GM04504 (cell line): ENCODE measurements at places on chromosomes 2 and 18.

- no peak for DNase-seq
Observed at GRCh38 chr2:28321426-28321825, 71.2 kb upstream of the FOSL2 start.

DNA sequence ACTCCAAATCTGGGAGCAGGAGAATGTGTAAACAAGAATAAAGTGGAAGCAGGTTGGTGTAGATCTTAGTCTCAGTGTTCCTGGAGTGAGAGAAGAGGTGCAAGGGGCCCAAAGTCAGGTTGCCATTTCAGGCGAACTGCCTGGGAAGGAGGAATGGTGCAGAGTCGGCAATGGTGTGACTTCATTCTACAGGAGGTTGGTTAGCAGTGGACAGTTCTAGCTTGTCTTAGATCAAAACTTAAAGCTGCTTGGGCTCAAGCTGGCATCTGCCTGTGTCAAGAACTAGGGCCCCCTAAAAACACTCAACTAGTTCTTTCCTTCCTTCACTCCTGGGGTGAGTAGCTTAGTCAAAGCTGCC lies 3.5 kb downstream of the STK16 start:
- DNase-seq, result no peak

GRCh38 chr18:32048507-32049091 lies 30.0 kb downstream of the RNF125 start:
- DNase-seq, result peak; percentile 20

DNA sequence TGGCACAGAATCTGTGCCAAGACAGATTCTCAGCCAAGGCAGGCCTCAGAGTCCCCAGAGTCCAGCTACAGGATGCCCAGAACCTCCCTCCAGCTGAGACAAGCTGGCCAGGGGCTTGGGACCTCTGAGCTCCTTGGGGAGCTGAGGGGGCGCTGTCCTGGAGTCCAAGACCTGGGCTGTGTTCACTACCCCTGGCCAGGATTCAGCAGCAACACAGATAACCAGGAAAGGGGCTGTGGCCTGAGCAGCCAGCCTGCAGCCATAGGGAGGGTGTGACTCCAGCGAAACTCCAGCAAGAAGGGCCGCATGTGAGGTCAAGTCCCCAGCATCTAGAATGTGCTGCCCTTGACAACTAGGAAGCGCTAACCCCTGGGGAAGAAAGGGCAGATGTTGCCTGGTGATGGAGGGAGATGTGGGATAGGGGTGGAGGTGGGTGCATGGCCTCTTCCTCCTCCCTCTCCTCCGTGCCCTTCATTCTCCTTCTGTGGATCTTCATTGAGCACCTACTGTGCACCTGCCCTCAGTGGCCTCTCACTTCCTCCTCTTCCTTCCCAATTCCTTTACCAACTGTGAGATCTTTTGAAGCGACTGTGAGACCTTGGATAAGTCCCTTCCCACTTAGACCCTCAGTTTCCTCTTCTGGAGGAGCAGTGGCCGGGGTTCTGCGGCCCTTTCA lies 7.7 kb upstream of the ARID5A start:
- no peak for DNase-seq

DNA sequence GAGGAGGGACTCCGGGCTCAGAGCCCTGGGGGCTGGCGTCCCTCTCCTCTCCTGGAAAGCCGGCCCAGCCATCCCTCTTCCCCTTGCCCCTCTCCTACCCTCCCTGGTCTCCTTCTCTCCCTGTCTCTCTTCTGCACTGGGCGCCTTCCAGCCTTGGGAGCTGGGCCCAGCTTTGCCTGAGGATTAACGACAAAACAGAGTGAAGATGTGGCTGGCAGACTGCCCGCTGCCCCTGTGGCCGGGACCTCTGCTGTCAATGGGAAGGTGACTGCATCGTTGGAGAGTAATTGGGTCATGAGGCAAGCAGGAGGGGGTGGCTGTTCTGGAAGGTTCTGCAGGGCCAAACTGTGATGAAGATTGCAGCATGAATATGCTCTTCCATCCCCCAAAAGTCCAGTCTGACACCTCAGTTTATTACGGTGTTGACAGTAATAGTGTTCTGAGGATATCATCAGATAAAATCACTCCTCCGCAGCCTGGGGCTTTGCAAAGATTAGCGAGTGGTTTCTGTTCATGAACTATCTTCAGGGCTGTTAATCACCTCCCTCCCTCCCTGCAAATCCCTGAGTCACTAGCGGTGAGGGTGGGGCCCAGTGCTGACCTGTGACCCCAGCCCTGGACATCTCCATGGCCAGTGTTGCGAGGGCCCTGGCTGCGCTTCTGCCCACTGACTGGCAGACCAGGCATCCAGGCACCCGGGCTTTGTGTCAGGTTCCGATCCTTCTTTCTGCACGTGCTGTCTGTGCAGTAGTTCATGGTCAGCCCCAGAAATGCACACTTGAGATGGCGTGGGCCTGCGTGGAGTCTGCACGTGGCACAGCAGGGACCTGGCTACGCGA lies 23.0 kb downstream of the RTP5 start:
- no peak for DNase-seq

GRCh38 chr18:49051311-49051967 lies 100.7 kb upstream of the SMAD7 start:
- DNase-seq, result no peak

DNA sequence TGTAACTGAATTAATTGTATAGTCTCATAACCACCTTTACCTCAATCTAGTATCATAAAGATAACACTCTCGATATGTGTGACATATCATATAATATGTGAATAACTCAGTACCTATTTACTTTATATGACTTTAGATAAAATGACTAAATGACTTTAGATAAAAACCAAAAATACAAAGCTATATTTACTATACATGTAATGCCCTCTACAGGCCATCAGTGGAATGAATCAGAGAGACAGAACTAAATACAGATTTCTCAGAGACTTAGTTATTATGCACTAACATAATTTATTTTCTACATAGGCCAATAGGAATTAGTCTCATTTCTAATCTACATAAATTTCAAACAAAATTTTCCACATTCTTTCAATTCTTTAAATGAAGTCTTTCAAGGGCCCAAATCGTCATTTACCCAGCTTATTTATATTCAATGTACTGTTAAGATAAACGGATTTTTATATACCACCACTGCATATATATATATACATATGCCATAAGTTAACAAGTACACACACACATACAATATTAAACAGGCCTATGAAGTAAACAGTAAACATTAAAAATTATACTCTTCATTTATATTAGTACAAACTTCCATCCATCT lies 219.9 kb downstream of the EXOC6B start:
- DNase-seq, result no peak

DNA sequence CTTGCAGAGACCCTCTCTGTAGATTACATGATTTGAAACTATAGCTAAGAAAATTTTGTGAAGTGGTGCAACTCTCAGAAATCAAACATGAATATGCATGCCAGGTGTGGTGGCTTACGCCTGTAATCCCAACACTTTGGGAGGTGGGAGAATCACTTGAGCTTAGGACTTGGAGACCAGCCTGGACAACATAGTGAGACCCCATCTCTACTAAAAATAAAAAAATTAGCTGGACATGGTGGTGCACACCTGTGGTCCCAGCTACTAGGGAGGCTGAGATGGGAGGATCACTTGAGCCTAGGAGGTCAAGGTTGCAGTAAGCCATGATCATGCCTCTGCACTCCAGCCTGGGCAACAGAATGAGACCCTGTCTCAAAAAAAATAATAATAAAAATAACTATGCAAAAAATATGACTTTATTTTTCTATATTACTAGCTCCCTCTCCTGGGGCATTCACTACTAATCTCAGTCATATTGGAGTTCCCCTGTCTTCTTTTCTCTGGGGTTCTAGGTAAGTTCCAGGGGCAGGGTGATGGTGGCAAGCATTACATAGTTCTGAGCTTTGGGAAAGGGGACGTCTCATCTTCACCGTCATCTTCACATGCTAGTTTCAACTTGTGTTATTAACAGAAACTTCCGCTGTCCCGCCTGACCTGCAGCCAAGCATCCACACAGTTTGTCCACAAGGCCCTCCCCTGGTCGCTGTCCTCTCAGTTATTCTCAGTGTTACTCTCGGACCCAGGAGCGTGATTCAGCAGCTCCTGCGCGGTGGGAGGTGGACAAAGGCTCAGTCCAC lies 96.8 kb upstream of the MBOAT2 start:
- DNase-seq, result no peak

- DNase-seq, result no peak
Observed at GRCh38 chr2:236616031-236616430, 46.4 kb downstream of the ACKR3 start.

GRCh38 chr2:212908682-212909435 lies 242.6 kb downstream of the IKZF2 start:
- no peak for DNase-seq

DNA sequence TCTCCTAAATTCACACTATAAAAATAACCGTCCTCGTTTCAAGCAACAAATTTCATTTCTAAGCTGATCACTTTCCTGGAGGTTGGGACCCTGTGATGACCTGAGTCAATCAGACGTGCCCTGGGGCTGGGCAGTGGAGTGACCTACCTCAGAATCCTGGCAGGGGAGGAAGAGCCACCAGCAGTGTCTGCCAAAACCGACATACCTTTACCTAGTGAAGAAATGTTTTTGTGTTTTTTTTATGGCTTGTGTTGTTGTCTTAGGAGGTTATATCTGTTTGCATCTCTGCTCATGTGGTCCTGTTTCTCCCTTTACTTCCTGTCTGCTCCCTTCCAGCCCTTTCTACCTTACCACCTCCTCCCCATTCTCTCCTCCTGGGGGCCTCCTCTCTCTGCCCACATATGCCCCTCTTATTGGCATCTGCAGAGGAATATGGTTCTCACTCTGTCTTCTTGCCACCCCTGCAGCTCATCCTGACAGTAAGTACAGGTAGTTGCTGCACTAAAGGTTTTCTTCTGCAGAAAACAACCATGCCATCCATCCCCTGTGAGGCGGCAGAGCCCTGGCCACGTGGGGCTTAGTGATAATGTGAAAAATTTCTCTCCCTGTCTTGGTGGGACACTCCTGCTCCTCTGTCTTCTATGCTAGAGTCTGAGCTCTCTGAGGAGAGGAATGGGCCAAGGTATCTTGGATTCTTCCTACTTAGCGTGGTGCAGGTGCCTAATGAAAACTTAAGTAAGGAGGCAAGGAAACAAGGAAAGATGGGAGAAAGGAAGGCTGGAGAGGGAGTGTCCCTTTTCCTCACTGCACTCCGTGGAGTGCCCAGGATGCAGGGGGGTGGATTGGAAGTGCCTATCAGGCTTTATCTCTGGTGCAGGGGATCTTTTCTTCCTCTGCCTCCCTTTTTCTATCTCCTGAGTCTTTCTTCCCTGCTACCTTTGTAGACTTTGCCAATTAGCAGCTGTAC lies 15.4 kb downstream of the ACOXL start:
- no peak for DNase-seq

DNA sequence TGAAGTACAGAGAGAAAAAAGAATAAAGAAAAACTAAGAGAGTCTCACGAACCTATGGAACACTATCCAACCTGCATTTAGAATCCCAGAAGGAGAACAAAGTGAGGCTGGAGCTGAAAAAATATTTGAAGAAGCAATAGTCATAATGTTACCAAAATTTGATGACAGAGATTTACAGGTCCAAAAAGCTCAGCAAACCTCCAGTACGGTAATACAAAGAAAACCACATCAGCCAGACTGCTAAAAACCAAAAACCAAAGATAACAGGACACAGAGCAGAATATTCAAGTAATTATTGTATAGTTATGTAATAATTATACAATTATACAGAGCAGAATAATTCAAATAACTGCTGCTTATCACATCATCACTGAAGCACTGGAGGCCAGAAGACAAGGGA lies 23.7 kb downstream of the ATL2 start:
- DNase-seq, result no peak
